Stimulated activated CD4-positive, alpha-beta T cell treated with anti-CD3 and anti-CD28 coated beads, Interleukin-1b, Interleukin-23, amount 100 ng/mL, for 1 hour (primary cell): ENCODE measurements at places on chromosomes 16 and 17.

GRCh38 chr17:63609816-63610573 lies 9.3 kb downstream of the TACO1 start:
- DNase-seq = no peak

DNA sequence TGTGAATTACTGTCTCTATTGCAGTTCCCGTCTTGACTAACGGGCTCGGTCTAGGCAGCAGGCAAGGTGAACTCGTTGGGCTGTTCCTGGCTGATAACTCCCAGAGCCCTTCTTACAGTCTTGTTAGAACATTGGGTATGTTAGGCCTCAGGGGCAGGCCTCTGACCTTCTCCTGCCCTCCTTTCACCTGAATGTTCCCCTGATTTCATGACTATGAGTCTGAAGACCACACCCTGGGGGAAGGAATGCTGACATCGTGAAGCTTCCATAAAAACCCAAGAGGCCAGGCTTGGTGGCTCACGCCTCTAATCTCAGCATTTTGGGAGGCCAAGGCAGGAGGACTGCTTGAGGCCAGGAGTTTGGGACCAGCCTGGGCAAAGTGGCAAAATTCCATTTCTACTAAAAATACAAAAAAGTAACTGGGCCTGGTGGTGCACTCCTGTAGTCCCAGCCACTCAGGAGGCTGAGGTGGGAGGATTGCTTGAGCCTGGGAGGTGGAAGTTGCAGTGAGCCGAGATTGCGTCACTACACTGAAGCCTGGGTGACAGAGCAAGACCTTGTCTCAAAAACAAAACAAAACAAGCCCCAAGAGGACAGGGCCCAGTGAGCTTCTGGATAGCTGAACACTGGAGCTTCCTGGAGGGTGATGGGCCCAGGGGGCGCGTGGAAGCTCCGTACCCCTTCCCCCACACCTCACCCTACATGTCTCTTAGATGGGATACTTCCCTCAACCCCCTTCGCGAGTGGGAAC lies 47.8 kb upstream of the FBXO47 start:
- no peak for DNase-seq

GRCh38 chr17:15966879-15967248 lies 21.9 kb downstream of the ADORA2B start:
- DNase-seq = no peak

DNA sequence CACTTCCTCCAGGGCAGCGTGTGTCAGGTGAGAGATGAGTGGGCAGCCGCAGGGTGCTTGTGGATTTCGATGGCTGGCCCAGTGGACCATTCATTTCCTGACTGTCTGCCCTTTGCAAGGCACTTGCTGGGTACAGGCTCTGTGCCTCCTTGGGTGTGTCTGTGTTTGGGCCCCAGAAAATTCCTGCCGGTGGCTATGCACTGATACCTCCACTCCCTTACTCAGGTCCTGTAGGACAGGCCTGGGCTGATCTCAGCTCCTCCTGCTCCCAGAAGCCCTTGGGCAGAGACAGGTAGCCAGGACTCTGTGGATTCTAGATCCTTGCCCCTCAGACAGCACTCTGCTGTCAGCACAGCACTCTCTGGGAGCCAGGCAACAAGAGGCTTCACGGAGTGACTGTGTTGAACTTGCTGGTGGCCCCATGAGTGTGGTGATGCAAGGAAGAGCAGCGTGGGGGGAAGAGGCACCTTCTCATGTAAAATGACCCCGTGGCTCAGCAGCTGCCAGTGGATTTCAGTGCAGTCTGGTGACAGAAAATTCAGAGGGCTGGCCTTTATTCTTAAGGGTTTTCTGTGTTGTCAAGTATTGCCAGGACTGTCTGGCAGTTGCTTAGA lies 29.0 kb downstream of the PGS1 start:
- DNase-seq = no peak

DNA sequence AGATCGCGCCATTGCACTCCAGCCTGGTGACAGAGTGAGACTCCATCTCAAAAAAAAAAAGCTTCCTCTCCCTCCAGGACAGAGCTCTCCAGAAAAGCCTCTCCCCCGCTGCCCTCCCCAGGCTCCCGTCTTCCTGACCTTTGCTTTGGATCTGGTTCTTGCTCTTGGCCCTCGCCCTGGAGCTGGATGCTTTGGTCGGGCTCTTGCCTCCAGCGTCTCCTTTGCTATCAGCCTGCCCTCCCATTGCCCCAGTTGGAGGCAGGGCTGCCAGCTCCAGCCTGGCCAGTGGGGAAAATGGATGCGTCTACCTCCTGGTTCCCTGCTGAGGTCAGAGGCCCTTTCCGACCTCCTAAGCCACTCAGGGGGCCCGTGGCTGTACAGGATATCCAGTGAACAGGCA lies 35.9 kb downstream of the TRARG1 start:
- no peak for DNase-seq

DNA sequence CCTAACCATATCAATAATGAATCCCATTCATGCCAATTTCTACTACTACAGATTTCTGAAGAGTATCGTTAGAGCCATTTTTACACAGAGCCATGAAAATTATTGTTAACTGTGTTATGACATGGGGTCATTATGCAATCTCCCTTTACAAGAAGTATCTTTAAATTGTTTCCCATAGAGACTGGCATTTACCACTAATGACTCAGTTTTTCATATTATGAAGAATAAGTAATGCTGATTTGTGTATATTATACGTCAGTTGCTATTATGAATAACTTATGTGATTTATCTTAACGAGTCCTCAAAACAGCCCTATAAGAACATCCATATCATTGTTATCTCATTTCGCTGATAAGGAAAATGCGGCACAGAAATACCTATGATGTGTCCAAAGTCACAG lies 173.8 kb downstream of the KCNJ2 start:
- DNase-seq = no peak

- DNase-seq = no peak
These were observed 76.3 kb upstream of the TBC1D3K start for GRCh38 chr17:37847811-37848331.
